ENCODE measurements at places on chromosomes 6 and 20.
A peak's percentile ranks its signal among the peaks of the same experiment; 100 is the strongest.

DNA sequence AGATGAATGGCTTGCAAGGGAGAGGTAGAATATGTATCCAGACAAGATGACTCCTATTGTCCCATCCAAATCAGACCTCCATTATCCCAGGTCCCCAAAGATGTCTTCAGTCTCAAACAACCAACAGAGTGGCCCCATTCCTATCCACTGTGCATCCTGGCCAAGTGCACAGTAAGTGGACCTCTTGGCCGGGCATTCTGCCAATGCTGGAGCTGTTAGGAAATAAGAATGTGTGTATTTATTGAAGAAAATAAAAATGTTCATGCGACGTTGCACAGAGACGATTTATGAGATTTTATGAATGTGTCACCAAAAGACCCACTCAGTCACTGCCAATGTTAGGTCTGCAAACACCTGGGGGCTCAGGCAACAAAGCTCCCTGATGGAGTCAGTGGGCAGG is 196.0 kb downstream of the MAFB start:
- no peak for DNase-seq

- no peak for DNase-seq
Measured at GRCh38 chr6:118746825-118747174, 95.4 kb upstream of the CEP85L start.

DNA sequence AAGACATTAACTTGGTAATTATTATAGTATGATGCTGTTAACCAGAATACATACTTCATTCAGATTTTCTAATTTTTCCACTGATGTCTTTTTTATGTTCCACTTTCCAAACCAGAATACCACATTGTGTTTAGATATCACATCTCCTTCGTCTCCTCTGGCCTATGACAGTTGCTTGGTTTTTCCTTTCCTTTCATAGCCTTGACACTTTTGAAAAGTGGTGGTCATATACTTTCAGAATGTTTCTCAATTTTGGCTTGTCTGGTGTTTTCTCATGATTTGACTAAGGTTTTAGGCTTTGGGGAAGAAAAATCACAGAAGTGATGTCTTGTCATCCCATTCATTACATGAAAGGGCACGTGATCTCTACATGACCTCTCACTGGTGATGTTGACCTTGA is 24.3 kb upstream of the RIMS4 start:
- DNase-seq: no peak

DNA sequence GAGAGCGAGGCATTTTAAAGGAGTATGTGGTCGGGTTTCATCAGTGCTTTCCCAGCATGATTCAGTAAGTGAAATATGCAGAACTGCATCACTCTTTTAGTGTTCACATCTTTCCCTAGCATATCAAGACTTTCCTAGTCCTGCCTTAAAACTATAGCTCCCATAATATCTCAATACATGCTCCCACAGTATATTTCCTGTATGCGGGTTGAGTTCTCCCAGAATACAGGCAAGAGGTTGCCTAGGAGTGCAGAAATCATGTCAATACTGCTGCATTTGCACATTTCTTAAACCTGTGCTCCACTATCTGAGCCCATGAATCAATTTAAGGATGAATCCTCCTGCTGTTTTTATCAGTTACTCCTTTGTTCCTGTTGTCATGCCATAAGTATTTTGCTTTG is 386.6 kb upstream of the SLC35B3 start:
- no peak for DNase-seq

DNA sequence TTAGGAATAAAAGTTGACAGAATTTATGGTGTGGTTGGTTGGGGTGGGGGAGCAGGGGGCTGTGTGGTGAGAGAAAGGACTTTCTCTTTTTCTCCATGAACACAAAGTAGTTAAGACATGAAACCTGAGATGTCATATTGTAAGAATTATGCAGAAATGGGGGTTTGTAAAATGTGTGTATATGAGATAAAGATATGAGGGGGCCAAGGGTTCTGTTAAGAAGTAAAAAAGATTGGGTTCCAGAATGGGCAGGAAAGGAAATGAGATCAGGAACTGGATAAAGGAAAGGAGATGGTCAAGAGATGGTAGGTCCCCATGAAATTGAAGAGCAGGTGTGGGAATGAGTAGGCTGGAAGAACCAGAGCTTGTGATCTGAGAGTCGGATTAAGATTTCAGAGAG is 9.7 kb downstream of the RNF146 start:
- DNase-seq: no peak

- DNase-seq: no peak
Measured at GRCh38 chr20:3161316-3162079, 1.8 kb upstream of the FASTKD5 start.

- DNase-seq: no peak
Measured at GRCh38 chr6:145023116-145023726, 712.1 kb downstream of the EPM2A start.

DNA sequence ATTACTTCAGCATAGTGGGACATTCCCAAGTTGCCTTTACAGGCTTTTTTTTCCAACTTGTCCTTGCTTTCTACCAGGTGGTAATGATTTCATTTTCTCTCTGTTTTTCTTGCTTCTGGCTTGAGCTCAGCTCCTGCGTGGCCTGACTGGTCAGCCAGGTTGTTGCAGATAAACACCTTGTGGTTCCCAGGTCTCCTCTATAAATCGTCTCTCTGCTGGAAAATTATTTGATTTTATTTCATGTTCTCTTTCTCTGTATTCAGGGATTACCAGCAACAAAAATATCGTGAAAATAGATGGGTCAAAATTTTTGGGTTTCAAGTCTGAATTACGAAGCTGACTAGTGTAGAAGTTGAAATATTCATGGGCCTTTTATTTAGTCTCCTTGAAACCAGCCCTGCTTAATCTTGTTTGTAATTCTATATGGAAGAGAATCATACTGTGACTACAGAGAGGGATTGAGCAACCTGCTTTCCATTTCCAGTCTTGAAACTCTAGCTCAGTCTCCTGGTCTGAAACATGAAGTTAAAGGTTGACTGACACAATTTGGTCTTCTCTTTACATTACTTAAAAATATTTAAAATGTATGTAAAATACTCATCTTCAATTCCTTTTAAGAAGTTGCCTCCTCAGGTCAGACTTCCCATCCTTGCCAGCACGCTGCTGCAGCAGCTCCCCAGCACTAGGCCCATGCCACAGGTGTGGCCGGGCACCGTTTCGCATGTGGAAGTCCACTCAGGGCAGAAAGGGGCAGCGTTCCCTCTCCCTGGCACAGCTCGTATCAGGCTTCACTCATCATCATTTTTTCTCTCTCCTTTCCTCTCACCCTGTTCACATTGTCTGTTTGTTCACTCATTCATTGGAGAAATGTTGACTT is 7.1 kb downstream of the DUSP22 start:
- no peak for DNase-seq

GRCh38 chr6:7292596-7293255 is 20.3 kb downstream of the SSR1 start:
- DNase-seq: no peak

DNA sequence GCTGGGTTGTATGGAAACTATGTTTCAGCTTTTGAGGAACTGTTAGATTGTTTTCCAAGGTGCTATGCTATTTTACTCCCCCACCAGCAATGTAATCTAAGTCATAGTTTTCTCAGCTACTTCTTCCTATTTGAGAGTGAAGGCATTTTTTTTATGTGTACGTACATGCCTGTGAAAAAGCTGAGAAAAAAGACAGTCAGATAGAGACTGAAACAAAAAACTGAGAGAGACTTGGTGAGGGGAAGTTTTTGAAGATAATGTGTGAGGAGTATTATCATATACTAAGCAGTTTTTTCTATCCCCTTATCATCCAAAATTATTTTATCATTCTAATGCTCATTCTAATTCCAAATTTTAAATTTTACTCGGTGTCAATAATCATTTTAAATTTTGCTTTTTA is 780.0 kb downstream of the BCKDHB start:
- no peak for DNase-seq

DNA sequence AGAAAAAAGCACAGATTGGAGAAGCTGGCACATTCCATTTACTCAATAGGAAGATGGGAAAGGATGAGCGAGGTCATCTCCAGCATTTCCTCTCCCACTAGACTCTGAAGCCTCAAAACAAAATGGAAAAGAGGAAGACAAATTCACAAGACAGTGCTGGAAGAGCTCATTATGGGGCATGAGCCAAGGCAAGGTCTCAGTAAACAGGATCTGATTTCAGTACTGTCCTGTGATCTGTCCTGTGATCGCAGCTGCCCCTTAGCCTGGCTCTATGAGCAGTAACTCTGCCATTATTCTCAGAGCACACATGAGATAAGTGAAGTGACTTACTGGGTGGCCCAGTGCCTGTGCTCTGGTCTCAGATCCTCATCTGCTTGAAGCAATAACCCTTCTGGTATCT is 68.1 kb upstream of the SLC4A11 start:
- DNase-seq: peak; percentile 47

DNA sequence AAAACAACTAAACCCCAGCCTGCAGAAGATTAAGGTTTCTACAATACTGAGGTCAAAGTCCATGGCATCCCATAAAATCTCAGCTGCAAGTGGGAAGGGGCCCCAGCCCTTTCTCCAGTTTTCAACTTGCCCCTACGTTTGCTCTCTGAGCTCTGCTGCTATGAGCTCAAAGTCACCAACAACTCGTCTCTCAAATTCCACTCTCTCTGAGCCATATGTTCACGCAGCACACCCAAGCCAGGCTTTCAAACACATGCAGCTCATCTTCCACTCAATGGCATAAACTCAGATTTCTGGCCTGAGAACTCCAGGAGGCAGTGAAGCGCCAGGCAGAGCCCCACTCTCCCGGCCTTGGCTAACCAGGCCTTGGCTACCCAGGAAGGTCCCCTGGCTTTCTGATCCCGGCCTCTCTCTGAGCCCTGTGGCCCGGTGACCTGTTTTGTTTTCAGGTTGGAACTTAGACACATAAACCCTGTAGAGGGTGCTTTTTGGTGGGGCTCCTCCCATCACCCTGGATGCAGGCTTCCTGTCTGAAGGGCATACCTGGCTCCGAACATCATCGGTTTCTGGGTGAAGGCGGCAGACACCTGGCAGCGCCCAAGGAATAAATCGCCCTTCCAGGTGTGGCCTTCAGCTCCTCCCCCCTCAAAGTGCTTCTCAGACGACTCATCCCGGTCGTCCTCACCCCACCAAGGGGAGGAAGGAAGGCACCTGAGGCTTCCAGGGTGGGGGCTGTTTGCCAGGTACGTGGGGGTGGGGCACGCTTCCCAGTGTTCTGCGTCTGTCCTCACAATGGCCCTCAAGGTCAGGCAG is 12.4 kb downstream of the SLC22A23 start:
- no peak for DNase-seq

GRCh38 chr6:78835817-78836216 is 31.5 kb upstream of the IRAK1BP1 start:
- DNase-seq: no peak

GRCh38 chr6:112665114-112665513 is 318.0 kb downstream of the RFPL4B start:
- no peak for DNase-seq

- DNase-seq: no peak
Measured at GRCh38 chr6:138569970-138570724, 70.9 kb upstream of the NHSL1 start.

- no peak for DNase-seq
Measured at GRCh38 chr20:3383878-3384495, 23.5 kb downstream of the DNAAF9 start.

DNA sequence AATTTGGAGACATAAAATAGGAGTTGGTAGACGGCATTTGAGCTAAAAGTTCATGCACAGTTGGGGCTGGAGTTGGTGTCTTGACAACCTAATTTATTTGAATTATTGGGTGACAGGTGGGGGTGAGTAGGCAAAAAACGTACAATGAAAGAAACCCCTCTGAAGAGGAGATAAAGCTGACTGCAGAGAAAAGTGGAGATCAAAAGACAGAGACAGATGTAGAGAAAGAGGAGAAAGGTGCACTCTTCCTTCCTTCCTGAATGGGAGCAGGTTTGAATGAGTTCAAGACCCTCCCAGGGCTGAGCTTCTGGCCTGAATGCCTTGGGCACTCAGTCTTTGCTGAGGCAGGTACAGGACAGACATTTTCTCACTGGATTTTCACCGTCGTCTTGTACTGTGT is 284.3 kb downstream of the DHX35 start:
- DNase-seq: no peak

DNA sequence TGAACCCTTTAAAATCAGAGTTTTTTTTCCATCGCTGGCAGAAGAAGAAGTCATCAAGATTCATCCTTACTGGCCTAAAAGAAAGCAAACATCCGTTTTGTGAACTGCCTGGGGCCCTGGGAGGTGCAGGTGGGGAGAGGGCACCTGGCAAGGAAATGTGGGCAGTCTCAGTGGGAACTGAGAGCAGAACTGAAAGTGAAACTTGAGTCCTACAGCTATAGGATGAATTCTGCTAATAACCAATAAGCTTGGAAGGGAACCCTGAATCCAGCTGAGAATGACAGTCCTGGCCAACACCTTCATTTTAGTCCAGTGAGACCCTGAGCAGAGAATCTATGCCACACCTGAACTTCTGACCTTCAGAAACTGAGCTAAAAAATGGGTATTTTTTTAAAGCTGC is 130.1 kb upstream of the ASCC3 start:
- DNase-seq: no peak

- DNase-seq: no peak
Measured at GRCh38 chr6:75206576-75207342, 906 bp upstream of the COL12A1 start.

GRCh38 chr6:147855803-147856482 is 347.5 kb downstream of the SAMD5 start:
- no peak for DNase-seq

DNA sequence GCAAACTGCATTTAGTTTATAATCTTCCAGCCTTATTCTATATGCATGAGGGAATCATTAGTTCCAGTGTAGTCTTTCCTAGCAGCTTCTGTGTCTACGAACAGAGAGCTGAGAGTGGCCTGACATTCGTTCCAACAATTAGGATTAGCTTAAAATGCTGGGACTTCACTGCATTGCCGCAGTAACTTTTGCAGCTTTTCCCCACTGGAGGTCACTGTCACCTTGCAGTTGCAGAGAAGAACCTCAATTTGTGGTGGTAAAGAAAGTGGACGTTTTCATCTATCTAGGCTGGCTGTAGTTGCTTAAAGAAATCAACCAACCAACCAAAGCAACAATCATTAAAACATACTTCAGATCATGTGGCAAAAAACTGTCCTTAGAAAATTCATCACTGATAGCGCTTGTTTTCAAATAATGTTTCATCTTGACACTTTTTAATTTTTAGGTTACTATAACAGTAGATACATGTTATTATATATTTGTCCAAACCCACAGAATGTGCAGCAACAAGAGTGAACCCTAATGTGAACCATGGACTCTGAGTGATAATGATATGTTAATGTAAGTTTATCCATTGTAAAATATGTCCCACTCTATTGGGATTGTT is 12.2 kb downstream of the MYLK4 start:
- DNase-seq: peak; percentile 55

GRCh38 chr6:113842165-113842564 is 15.0 kb upstream of the MARCKS start:
- DNase-seq: no peak
